NCI-H2107 (cell line): ENCODE measurements at places on chromosomes 4 and X.

- no peak for DNase-seq
These were observed 256.5 kb upstream of the FAT1 start for GRCh38 chr4:186979961-186980745.

GRCh38 chr4:47468706-47469365 is 5.3 kb upstream of the COMMD8 start:
- no peak for DNase-seq

DNA sequence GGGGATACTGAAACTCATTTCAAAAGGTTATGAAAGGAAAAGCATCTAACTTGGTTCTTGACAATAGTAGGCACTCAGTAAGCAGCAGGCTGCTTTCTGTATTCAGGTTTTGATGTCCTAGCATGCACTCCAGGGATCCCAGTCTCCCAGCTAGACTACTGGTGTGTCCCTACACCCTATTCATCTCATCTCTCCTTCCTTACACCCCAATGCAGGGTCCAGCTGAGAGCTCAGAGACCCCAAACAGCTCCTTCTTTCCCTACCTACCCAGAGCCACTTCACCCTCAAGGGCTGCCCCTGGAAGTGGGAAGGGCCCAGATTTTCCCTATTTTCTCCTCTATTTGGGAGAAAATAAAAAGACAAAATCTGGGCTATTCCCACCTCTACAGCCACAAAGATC is 1.6 kb upstream of the EFNB1 start:
- no peak for DNase-seq

DNA sequence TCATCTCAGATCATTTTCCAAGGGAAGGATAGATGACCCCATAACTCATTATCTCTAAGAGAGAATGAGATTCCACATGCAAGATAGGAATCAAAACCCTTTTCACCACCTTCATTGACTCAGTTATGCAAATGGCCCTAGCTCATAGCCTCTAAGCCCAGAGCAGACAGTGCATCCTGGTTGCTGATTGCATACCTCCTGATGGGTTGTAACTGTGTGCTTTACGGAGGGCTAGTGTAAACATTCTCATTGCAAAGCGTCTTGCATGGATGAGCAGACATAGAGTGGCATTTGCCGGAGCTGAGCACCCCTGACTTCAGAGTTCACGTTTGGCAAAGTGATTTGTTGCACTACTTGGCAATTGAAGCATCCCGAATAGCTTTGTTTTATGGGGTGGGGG is 151.0 kb downstream of the VCX3A start:
- DNase-seq: no peak

- no peak for DNase-seq
These were observed 8.5 kb upstream of the NEIL3 start for GRCh38 chr4:177301126-177301639.

DNA sequence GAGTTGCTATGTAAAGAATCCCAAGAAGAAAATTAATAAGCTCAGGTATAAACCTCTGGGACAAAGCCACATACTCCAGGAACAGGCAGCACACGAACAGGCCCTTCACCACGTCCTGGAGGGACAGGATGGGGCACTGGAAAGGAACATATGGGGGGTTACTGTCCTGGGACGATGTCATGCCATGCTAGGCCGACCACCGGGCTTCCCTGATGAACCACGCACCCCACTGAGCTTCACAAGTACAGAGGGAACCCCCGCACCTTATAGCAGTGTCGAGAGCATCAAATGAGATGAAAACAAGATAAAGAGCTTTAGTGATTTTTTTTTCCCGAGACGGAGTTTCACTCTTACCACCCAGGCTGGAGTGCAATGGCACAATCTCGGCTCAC is 19.1 kb downstream of the NOP14 start:
- DNase-seq: no peak

DNA sequence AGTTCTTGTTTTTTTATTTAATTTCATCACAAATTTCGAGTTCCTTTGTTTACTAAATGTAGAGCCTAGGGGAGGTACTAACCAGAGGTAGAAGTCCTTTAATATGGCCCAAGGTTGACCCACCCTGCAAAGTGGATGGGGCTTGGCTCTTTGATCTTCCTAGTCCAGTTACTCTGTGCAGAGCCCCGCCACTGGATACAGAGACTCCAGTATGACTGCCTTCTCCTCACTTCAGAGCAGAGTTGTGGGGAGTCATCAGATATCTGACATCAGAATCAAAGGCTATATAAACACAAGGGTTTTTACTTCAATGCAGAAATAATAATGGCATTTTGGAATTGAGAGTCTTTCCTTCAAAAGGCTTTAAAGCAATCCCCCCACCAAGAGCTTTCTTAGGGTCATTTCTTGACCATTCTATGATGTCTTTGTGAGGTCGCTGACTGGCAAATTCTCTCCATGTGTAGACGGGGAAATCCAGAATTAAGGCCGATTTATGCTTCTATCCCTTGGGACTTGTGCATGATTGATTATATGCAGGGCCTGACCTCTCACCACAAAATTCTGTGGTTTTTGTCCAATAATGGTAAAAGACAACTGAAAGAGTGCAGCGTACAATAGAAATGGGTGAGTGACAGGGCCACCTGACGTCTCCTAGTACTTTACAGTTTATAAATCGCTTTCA is 88.3 kb upstream of the CITED1 start:
- DNase-seq: no peak

GRCh38 chr4:40283968-40284367 is 51.2 kb upstream of the CHRNA9 start:
- no peak for DNase-seq

- no peak for DNase-seq
These were observed 112.8 kb upstream of the DMD start for GRCh38 chrX:33324099-33324498.

DNA sequence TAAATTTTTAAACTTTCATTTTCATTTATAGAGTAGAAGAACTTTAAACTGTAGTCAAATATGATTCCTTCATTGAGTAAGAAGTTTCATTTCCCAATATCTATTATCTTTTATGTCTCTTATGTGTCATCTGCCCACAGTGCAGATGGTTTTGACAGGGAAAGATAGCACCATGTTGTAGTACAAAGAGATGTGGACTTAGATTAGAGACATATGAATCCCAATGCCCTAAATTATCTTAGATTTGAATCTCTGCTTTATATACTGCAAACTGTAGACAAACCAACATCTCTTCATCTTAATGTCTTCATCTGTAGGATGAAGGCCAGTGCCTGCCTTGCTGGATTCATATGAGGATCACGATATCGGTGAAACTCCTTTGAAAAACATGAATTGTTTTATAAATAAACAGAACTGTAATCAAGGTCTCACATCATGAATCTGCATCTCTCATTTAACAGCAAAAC is 217.5 kb downstream of the BANK1 start:
- no peak for DNase-seq

- DNase-seq: no peak
These were observed 7.6 kb downstream of the ARSJ start for GRCh38 chr4:113971706-113972360.

DNA sequence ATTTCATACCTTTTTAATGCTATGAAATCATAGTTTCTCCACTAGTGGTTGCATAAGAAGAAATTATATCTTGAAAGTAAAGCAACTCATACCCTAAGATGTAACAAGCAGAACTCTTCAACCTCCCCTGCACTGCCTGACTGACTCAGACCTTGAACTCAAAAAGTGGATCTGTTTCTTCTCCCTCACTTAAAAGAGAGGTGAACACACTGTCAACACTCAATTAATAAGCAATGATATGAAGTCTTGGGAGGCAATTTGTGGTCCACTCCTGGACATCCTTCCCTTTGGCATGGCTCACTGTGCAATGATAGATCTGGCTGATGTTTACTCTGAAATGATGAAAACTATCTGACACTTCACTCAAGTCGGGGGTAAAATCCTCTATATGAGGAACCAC is 282.0 kb upstream of the DKK2 start:
- no peak for DNase-seq

GRCh38 chr4:52507774-52508173 is 151.3 kb downstream of the USP46 start:
- no peak for DNase-seq

GRCh38 chr4:40190880-40191815 is 5.7 kb upstream of the RHOH start:
- DNase-seq: no peak

DNA sequence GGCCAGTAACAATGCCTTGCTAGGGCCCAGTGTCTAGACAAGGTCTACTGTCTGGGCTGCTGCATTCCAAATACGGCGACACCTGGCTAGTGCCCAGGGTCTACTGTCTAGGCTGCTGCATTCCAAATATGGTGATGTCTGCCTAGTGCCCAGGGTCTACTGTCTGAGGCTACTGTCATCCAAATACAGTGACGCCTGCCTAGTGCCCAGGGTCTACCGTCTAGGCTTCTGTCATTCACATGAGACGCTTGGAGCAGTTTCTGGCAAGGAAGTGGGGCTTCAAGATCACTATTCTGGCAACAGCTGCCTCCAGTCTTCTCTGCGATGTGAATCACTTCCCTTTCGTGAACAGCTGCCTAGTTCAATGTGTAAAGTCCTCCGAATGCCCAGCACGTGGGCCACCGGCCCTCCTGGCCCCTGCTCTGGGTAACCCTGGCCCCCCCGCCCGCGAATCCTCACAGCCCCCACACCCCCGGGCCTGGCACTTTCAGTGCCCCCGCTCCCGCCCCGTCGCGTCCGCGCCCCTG is 12.7 kb downstream of the ACOX3 start:
- no peak for DNase-seq

- DNase-seq: no peak
These were observed 63.7 kb downstream of the ADAMTS3 start for GRCh38 chr4:72505314-72505744.

- DNase-seq: no peak
These were observed 127.3 kb upstream of the HUWE1 start for GRCh38 chrX:53813670-53814440.

- no peak for DNase-seq
These were observed 136.6 kb downstream of the FBXW7 start for GRCh38 chr4:152399246-152399645.

GRCh38 chr4:64105903-64106302 is 303.3 kb downstream of the TECRL start:
- no peak for DNase-seq

DNA sequence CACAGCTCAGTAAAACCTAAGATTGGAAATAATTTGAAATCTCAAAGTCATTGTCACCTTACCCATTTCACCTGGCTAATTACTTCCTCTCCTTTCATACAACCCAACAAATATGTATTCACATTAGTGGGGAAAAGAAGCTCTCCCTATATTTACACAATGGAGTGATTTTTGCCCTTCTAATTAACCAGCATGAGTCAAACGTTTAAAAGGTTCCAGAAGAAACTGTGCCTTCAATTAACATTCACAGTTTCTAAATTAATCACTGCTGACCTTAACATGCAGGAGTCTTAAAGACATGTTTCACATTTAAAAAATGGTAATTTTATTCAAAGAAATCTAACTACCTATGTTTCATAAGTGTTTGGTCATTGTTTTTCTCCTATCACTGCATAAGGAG is 254.6 kb downstream of the CBLL2 start:
- no peak for DNase-seq

GRCh38 chr4:15648600-15648999 is 6.6 kb downstream of the FBXL5 start:
- no peak for DNase-seq

DNA sequence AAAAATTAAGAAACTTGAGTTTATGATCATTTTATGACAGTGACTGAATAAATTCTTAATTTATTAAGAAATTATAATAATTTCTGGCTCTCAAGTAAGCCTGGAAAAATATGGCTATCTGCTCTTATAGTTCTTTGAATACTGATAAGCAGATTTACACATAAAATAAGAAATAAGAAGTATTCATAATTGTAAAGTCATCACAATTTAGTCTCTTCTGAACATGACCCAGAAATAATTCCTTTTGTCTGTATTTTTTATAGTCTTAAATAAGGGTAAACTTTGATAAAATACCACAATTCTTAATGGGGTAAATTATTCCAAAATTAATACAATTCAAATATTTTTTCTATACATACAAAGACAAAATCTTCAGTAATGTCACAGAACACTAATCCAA is 72.7 kb downstream of the ANKRD17 start:
- DNase-seq: no peak

DNA sequence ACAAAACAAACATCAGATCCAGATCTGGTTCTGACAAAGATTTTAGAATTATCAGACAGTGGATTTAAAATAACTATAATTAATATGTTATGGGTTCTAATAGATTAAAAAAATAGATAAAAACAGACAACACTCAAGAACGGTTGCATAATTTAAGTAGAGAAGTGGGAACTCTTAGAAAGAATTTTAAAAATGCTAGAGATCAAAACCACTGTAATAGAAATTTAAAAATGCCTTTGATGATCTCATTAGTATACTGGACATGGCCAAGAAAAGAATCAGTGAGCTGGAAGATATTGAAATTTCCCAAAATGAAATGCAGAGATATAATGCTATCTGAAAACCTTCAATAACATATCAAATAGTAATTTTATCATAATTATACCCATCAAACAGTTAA is 28.3 kb upstream of the DYNLT3 start:
- DNase-seq: no peak

GRCh38 chr4:168487282-168488035 is 7.2 kb upstream of the DDX60L start:
- no peak for DNase-seq

GRCh38 chrX:154695911-154696675 is 42.7 kb upstream of the CTAG2 start:
- no peak for DNase-seq

GRCh38 chr4:184732126-184732525 is 1.8 kb downstream of the CENPU start:
- no peak for DNase-seq

DNA sequence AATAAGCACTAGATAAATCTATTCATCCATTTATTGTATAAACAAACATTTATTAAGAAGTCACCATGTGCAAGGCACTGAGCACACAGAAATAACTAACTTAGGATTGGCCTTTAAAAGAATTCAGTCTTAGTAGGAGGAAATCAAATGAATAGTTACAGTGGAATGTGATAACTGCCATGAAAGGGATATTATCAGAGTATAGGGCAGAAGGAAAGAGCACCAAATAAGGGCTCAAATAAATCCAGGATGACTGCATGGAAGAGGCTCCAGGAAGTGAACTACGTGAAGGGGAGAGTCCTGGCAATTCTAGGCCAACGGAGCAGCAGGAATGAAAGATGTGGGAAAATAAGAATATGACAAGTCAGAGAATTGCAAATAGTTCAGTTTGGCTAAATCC is 406.0 kb downstream of the INPP4B start:
- DNase-seq: no peak

DNA sequence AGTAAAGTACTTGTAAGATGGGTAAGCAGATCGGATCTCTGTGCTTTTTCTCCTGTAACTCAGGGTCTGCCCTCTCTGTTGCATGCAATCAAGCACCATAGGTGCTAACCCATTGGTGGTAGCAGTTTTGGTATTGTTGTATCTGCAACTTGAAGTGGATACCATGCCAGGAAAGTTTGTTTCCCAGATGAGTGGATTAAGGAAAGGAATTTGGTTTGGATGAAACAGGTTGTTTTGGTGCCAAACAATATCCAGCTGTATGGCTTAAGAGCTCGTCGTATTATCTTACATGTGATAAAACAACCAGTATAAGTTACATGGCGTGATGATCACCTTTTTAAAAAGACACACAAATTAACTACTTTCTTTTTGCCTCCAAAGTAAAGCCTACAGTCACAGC is 280.9 kb upstream of the TENM3 start:
- DNase-seq: no peak
